ENCODE measurements at places on chromosomes 12 and 14.

- H3K36me3 ChIP-seq, result peaks cover 7% of the 10 kb centered on the region
- no peak for DNase-seq
- no peak overlapping the region for H3K27ac ChIP-seq
- peak overlapping the region; percentile 67 for H3K4me3 ChIP-seq
Measured at GRCh38 chr14:104758981-104759969, 6.3 kb downstream of the SIVA1 start.

DNA sequence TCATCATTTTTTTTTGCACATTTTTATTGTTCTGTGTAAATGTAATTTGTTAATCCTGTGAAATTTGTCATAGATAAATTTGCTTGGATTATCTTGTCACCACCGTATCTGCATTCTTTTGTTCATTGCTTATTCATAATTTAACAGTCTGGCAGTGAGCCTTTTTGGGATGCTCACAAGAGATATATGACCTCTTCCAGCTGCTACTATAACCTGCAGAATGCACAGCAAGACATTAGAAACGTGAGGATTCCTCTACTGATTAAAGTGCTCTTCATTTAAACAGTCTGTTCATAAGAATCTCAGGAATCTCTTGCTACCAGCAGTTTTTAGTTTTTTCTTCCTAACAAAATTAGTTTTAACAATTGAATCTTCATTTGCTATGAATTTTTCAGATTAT, 9.1 kb downstream of the NPAS3 start:
- H3K36me3 ChIP-seq, result no peaks in the 10 kb centered on the region
- H3K27me3 ChIP-seq, result no peaks in the 10 kb centered on the region
- DNase-seq, result no peak
- H3K27ac ChIP-seq, result no peak overlapping the region

DNA sequence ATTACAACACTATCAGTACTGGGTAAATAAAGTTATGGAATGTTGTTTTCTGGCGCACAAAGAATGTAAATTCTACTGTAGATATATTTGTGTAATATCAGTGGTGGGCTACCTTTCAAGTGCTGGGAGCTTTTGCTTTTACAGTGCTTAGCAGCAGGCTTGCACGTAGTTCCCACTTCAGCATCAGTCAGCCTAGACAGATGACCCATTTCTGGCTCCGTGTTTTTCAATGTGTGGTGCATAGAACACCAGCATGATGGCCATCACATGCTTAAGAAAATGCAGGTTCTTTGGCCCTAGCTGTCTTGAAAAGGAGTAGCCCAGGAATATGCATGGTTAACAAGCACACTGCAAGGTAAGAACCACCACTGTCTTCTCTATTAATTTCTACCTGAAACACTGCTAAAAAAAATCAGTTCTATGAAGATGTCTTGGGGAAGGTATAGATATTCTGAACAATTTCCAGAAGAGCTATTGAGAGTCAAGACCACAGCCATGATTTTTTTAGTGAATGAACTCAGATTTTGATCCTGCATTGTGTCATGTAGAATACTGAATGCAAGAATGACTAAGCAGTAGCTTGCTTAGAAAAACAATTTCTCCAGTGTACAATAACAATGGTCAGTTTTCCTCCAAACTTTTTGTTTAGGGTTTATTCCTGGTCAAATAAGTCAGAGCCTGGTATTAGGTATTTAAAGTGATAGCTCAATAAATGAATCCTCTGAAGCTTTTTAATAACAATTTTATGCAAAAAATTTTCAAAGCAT, 195.7 kb downstream of the AKAP6 start:
- no peaks in the 10 kb centered on the region for H3K36me3 ChIP-seq
- H3K27ac ChIP-seq, result no peak overlapping the region
- DNase-seq, result no peak
- no peaks in the 10 kb centered on the region for H3K4me1 ChIP-seq
- no peaks in the 10 kb centered on the region for H3K27me3 ChIP-seq
- H3K4me3 ChIP-seq, result no peak overlapping the region

DNA sequence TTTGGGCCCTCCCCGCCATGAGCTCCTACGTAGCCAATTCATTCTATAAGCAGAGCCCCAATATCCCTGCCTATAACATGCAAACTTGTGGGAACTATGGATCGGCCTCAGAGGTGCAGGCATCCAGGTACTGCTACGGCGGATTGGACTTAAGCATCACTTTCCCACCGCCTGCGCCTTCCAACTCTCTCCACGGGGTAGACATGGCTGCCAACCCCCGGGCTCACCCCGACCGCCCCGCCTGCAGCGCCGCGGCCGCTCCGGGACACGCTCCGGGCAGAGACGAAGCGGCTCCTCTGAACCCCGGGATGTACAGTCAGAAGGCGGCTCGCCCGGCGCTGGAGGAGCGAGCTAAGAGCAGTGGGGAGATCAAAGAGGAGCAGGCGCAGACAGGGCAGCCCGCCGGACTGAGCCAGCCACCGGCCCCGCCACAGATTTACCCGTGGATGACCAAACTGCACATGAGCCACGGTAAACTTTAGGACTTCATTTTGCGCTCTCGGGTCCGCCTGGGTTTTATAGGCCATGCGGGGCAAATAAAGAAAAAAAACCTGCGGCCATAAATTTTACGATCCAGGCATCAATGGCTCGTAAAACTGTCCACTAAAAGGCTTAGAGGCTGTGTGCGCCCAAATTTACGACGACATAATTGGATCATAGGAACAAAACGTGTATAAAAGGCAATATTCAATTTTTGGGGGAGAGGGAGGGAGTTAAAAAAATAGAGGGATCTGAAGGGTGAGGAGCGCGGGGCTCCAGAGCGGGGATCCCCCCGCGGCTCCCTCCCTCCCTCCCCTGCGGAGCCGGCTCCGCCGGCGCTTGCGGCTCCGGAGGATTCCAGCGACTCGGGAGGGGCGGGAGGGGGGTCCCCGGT, 493 bp downstream of the HOXC5 start:
- H3K27ac ChIP-seq, result peak overlapping the region; percentile 73
- no peaks in the 10 kb centered on the region for H3K4me1 ChIP-seq

GRCh38 chr12:18683327-18684013, 54.3 kb downstream of the PLCZ1 start:
- no peak overlapping the region for H3K27ac ChIP-seq
- no peaks in the 10 kb centered on the region for H3K27me3 ChIP-seq
- no peaks in the 10 kb centered on the region for H3K4me1 ChIP-seq

- H3K27me3 ChIP-seq, result no peaks in the 10 kb centered on the region
- no peak for DNase-seq
- no peaks in the 10 kb centered on the region for H3K36me3 ChIP-seq
- no peak overlapping the region for H3K4me3 ChIP-seq
Measured at GRCh38 chr12:40946612-40947194, 241.4 kb upstream of the PDZRN4 start.

DNA sequence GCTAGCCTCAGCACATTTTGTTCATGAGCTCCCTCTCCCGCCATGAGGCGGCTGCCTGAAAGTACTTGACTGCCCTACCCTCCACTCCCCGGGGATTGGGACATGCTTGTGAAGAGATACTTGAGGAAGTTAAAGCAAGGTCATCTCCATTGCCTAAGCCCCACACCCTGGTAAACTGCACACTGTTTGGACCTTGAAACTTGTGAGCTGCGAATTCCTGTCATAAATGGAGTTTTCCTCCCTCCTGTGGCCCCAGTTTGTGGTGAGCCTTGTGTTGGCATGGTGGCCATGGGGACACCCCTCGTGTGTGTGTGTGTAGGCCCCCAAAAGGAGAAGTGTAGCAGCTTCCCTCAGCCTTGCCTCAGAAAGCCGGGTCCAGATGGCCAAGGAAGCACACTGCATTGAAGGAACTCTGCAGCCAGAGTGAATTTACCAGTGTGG, 395.5 kb downstream of the ZFP36L1 start:
- peaks cover 94% of the 10 kb centered on the region for H3K4me1 ChIP-seq
- no peaks in the 10 kb centered on the region for H3K27me3 ChIP-seq
- no peaks in the 10 kb centered on the region for H3K36me3 ChIP-seq
- no peak for DNase-seq
- H3K4me3 ChIP-seq, result no peak overlapping the region
- peak overlapping the region; percentile 65 for H3K27ac ChIP-seq

DNA sequence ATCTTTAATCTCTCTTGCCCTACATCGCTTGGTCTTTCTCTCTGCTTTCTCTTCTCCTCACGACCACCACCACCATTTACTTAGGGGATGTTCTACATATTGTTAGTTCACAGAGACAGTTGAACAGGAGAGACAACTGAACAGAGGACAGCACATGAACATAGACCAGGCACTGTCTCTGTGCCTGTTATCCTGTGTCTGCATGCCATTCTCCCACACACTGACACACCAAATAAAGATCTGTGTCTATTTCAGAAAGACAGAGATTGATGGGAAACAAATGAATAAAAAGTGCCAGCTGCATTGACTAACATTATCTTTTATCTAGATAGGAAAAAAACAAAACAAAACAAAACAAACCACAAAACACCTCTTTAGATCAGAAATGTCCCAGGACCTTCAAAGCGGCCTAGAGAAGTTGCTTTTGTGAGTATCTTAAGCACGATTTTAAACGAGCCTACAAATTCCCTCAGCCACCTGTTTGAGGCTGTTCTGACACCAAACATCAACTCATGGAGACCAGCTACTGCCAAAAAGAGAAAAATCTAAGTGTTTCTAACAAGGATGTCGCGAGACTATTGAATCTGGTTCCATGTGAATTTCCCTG, 77.6 kb upstream of the PARP11 start:
- peaks cover 4% of the 10 kb centered on the region for H3K36me3 ChIP-seq
- H3K27me3 ChIP-seq, result peaks cover 6% of the 10 kb centered on the region
- peaks cover 12% of the 10 kb centered on the region for H3K4me1 ChIP-seq
- no peak overlapping the region for H3K4me3 ChIP-seq
- no peak overlapping the region for H3K27ac ChIP-seq

DNA sequence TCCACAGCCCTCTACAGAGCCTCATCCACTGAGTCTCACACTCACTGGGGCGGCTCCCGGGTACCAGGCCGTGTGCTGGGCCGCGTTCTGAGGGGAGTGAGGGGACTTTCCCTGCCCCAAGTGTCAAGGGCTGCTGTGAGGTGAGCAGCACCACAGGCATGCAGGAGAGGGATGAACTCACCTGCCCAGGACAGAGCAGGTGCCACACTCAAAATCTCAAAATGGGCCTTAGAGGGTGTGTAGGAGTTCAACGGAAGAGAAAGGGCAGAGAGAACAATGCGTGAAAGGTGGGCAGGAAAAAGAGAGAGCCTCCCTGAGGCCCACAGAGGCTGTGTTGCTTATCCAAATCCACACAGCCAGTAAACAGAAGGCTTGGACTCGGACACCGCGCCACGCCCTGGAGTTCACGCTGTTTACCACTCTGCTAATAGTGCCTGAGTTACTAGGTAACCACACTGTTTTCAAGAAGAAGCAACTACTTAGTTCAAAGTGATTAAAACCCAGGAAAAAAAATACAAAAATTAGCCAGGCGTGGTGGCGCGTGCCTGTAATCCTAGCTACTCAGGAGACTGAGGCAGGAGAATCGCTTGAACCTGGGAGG, 32.7 kb downstream of the TSPAN11 start:
- H3K27me3 ChIP-seq, result no peaks in the 10 kb centered on the region
- peaks cover 8% of the 10 kb centered on the region for H3K36me3 ChIP-seq
- H3K4me1 ChIP-seq, result no peaks in the 10 kb centered on the region
- DNase-seq, result no peak
- H3K27ac ChIP-seq, result peak overlapping the region; percentile 16

DNA sequence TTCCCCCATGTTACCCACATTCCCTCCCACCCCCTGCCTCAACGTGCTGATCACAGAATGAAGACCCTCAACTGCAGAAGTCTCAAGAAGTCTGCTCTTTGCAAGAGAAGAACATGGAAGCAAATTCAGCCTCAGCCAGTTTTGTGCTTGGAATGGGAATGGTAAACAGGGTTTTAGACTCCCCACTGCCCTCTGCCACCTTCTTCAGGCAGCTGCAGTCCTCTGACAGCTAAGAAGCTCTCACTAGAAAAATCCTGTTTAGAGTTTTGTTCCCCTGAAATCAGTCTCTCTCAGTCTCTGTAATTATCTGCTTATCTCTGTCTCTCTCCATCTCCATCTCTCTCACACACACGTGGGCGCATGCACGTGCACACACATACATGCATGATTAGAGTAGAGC, 85.4 kb downstream of the CRACR2A start:
- H3K4me1 ChIP-seq, result peaks cover 2% of the 10 kb centered on the region
- H3K36me3 ChIP-seq, result no peaks in the 10 kb centered on the region
- no peaks in the 10 kb centered on the region for H3K27me3 ChIP-seq

- H3K27ac ChIP-seq, result no peak overlapping the region
- no peaks in the 10 kb centered on the region for H3K4me1 ChIP-seq
- no peaks in the 10 kb centered on the region for H3K27me3 ChIP-seq
- no peak for DNase-seq
- no peak overlapping the region for H3K4me3 ChIP-seq
Measured at GRCh38 chr12:64571411-64571810, 38.9 kb upstream of the RASSF3 start.

DNA sequence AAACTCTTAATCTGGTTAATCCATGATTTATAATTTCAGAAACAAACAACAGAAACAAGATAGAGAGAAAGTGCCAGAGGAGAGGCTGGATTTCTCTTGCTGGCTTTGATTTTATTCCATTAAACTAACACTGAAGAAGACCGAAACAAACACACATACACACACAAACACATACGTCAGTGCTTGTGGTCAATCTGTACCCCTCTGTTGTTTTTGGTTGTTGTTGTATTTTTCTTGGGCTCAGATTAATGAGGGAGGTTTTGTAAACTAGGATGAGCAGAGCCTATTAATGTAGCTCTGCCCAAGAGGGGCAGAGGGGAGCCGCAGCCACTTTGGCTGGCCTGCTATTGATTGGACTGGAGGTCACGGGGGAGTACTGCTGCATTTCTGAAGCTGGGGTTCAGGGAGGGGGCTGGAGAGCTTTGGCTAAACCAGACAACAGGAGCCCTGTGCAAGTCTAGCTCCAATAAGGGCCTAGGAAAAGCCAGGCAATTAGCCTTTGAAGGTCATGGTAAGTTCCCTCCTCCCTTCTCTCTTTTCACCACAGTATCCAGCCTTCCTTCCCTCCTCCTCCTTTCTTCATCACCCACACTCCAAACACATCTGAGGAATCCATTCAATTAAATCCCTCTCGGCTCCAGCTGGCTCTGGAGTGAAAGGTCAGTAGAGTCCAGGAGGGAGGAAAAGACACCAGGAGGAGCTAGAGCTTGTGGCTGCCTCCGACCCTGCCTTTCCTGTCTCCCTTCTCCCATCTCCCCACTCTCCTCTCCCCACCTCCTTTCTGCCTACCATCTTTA, 344.1 kb upstream of the LMO3 start:
- H3K36me3 ChIP-seq, result no peaks in the 10 kb centered on the region
- DNase-seq, result no peak
- peak overlapping the region; percentile 48 for H3K27ac ChIP-seq

DNA sequence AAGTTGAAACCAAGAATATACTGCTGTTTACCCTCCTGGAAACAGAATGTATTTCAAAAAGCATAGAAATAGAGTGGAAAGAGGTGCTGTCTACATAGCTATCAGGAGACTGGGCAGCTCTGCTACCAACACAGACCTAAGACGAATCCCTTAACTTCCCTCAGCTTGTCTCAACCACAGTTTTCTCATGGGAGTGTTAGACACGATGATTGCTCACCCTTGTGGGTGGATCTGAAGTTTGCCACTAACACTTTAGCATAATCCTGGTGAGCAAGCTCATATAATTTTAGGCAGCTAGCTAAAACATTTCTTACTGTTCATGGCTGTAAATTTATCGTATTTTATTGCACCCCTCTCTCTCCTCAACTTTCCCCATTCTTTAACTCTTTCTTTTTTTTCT, 38.5 kb downstream of the C12orf75 start:
- peaks cover 13% of the 10 kb centered on the region for H3K4me1 ChIP-seq
- H3K36me3 ChIP-seq, result peaks cover 7% of the 10 kb centered on the region
- no peak overlapping the region for H3K27ac ChIP-seq
